ENCODE measurements at places on chromosomes 2 and 18. TPM values are rescaled to one million over a fixed set of nuclear protein-coding genes. Genes with fewer than 3 reads are reported as not detected.

- H3K4me1 ChIP-seq, result peaks cover 85% of the 10 kb centered on the region
- H3K36me3 ChIP-seq, result peaks cover 2% of the 10 kb centered on the region
- H3K4me3 ChIP-seq, result peak overlapping the region; percentile 42
- DNase-seq, result no peak
Measured at GRCh38 chr2:63849381-63850203, 7.9 kb downstream of the UGP2 start.

- no peaks in the 10 kb centered on the region for H3K36me3 ChIP-seq
- peaks cover 6% of the 10 kb centered on the region for H3K4me1 ChIP-seq
- no peaks in the 10 kb centered on the region for H3K27me3 ChIP-seq
- H3K27ac ChIP-seq, result no peak overlapping the region
Measured at GRCh38 chr2:48175254-48175653, 269.0 kb upstream of the FBXO11 start.

- peaks cover 6% of the 10 kb centered on the region for H3K4me1 ChIP-seq
- no peak for DNase-seq
- no peak overlapping the region for H3K27ac ChIP-seq
Measured at GRCh38 chr18:34801774-34802173, 91.7 kb downstream of the DTNA start.

- no peaks in the 10 kb centered on the region for H3K36me3 ChIP-seq
- no peaks in the 10 kb centered on the region for H3K27me3 ChIP-seq
- no peak overlapping the region for H3K4me3 ChIP-seq
- no peak overlapping the region for H3K27ac ChIP-seq
- DNase-seq, result no peak
Measured at GRCh38 chr2:17591846-17592245, 51.4 kb downstream of the VSNL1 start.

GRCh38 chr2:46269544-46270273 is 27.5 kb upstream of the EPAS1 start:
- peaks cover 10% of the 10 kb centered on the region for H3K27me3 ChIP-seq
- no peak overlapping the region for H3K27ac ChIP-seq
- H3K36me3 ChIP-seq, result no peaks in the 10 kb centered on the region
- H3K4me1 ChIP-seq, result peaks cover 42% of the 10 kb centered on the region

DNA sequence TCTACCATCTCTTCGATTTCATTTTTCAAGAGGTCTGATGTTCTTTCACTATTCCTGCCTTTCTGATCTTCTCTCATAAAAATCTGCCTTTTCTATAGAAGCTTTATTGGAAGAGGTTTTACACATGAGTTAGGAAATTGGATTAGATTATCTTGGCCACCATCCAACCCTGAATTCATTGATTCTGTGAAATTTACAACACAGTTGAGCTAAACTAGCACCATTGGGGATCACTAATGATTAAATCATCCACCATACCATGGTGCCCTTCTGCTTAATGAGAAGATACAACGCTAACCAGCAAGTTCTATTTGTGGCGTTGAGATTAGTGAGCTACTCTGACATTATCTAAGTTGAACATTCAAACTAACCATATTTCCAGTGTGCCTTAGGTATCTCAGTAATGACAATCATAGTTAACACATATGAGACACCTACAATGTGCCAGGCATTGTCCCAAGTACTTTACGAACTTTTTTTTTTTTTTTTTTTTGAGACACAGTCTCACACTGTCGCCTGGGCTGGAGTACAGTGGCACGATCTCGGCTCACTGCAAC is 17.3 kb upstream of the LBH start:
- H3K27me3 ChIP-seq, result peaks cover 5% of the 10 kb centered on the region
- H3K36me3 ChIP-seq, result no peaks in the 10 kb centered on the region
- no peak overlapping the region for H3K27ac ChIP-seq
- H3K4me3 ChIP-seq, result no peak overlapping the region
- no peak for DNase-seq

DNA sequence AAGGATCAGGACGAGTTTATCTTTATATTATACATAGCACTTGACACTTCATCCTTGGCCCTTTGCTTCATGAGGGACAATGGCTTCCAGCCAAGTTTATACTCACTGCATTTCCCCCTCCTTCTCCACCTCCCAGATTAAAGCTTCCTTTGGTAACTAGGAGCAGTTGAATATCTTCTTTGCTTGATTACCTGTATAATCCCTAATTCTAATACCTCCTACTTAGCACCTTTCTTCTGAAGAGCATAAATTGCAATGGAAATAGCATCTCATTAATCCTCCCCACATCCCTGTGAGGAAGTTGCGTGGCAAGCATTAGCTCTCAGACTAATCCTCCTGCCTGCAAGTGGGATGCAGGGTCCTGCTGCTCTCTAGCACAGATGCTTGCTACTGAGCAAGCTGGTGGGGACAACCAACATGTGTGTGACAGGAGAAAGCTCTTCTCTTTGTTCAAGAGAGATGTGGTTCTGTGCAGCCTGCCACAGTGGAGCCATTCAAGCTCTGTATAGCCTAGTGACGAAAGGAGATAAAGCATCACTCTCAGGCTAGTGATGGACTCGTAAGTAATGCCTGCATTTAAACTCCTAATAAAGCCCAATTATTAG is 19.1 kb downstream of the KLHL14 start:
- no peak overlapping the region for H3K27ac ChIP-seq
- no peak for DNase-seq
- H3K27me3 ChIP-seq, result peaks cover 8% of the 10 kb centered on the region
- no peaks in the 10 kb centered on the region for H3K4me1 ChIP-seq
- H3K36me3 ChIP-seq, result no peaks in the 10 kb centered on the region

DNA sequence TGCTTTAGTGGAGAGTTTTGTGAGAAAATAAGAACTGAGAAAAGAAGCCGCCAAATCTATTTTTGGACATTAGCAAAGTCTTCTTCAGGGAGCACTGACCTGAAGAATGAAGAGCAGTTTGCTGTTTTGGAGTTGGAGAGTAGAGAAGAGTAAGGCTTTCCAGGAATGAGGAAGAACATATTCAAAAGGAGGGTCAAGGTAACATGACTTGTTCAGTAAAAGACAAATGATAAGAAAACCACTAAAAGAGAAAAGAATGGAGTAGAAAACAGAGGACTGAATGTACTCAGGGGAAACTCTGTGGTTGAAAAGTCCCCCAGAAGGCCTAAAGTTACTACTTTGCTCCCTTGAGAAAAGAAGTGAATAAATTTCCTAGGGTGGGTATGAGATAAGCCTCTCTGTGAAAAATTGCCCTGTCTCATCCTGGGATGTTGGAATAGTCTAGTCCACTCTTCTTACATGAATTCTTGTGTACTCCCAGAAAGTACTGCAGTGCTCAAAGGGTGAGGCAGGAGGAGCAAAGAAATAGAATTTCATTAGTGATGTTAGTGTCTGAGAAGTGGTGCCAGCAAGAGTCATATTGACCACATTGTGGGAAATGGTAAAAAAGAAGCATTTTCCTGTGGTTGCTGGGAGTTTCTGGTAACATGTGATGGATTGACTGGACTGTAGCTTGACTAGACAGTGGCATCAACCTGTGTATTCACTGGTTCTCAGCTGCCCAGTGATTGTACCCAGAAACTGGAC is 27.8 kb downstream of the MBD5 start:
- DNase-seq, result no peak
- H3K27me3 ChIP-seq, result no peaks in the 10 kb centered on the region
- peaks cover 11% of the 10 kb centered on the region for H3K4me1 ChIP-seq

- no peak for DNase-seq
- peak overlapping the region; percentile 56 for H3K27ac ChIP-seq
- H3K4me1 ChIP-seq, result peaks cover 43% of the 10 kb centered on the region
- no peaks in the 10 kb centered on the region for H3K36me3 ChIP-seq
- no peak overlapping the region for H3K4me3 ChIP-seq
- no peaks in the 10 kb centered on the region for H3K27me3 ChIP-seq
Measured at GRCh38 chr2:10389573-10389972, 58.6 kb downstream of the ODC1 start.

GRCh38 chr2:69983392-69983966 is 22.0 kb upstream of the ASPRV1 start:
- no peak for DNase-seq
- no peak overlapping the region for H3K4me3 ChIP-seq
- no peak overlapping the region for H3K27ac ChIP-seq
- H3K4me1 ChIP-seq, result peaks cover 7% of the 10 kb centered on the region
- no peaks in the 10 kb centered on the region for H3K27me3 ChIP-seq
- H3K36me3 ChIP-seq, result no peaks in the 10 kb centered on the region

- no peaks in the 10 kb centered on the region for H3K27me3 ChIP-seq
- no peak overlapping the region for H3K4me3 ChIP-seq
- H3K36me3 ChIP-seq, result no peaks in the 10 kb centered on the region
- H3K27ac ChIP-seq, result peak overlapping the region; percentile 73
- DNase-seq, result no peak
- peaks cover 49% of the 10 kb centered on the region for H3K4me1 ChIP-seq
Measured at GRCh38 chr2:37829202-37829601, 95.9 kb upstream of the RMDN2 start.

DNA sequence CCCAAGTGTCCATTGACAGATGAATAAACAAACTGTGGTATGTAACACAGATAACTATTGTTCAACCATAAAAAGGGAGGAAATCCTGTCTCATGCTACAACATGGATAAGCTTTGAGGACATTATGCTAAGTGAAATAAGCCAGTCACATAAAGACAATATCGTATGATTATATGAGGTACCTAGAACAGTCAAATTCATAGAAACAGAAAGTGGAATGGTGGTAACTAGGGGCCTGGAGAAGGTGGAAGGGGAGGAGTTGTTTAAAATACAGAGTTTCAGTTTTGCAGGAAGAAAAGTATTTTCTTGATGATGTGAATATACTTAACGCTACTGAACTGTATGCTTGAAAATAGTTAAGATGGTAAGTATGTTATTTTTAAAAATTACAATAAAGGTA is 304.6 kb upstream of the CXCR4 start:
- no peak overlapping the region for H3K27ac ChIP-seq
- H3K4me1 ChIP-seq, result peaks cover 5% of the 10 kb centered on the region
- H3K4me3 ChIP-seq, result no peak overlapping the region
- no peaks in the 10 kb centered on the region for H3K36me3 ChIP-seq
- peaks cover 28% of the 10 kb centered on the region for H3K27me3 ChIP-seq

- DNase-seq, result no peak
- no peak overlapping the region for H3K27ac ChIP-seq
- H3K36me3 ChIP-seq, result no peaks in the 10 kb centered on the region
- H3K4me1 ChIP-seq, result no peaks in the 10 kb centered on the region
Measured at GRCh38 chr2:183455056-183455455, 330.8 kb downstream of the NUP35 start.

DNA sequence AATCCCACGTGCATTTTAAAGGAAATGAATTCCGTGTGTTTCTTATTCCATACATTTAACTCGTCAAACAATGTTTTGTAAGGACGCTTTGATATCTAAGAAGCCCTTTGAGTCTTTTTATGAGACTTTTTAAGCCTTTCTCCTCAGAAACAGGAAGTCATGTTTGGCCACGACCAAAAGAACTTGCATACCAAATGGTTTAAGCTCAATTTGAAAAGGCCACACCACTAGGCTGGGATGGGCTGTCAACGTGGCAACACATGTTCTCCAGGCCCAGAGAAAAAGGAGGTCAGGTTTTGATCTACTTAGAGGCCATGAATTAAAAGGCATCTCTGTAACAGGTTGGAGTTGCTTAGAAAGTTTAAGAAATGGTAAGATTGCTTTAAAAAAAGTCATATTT is 441.8 kb downstream of the CMPK2 start:
- no peak overlapping the region for H3K27ac ChIP-seq
- DNase-seq, result no peak
- no peaks in the 10 kb centered on the region for H3K27me3 ChIP-seq
- H3K4me3 ChIP-seq, result no peak overlapping the region
- H3K4me1 ChIP-seq, result no peaks in the 10 kb centered on the region

- H3K27ac ChIP-seq, result no peak overlapping the region
- H3K4me3 ChIP-seq, result no peak overlapping the region
- no peaks in the 10 kb centered on the region for H3K36me3 ChIP-seq
- peaks cover 66% of the 10 kb centered on the region for H3K27me3 ChIP-seq
- no peak for DNase-seq
- no peaks in the 10 kb centered on the region for H3K4me1 ChIP-seq
Measured at GRCh38 chr2:176642074-176642473, 372.8 kb downstream of the MTX2 start.

GRCh38 chr2:241813644-241814392 is 4.8 kb downstream of the NEU4 start:
- DNase-seq, result no peak
- H3K4me1 ChIP-seq, result no peaks in the 10 kb centered on the region
- H3K27me3 ChIP-seq, result no peaks in the 10 kb centered on the region
- H3K27ac ChIP-seq, result no peak overlapping the region

- H3K27ac ChIP-seq, result no peak overlapping the region
- no peaks in the 10 kb centered on the region for H3K27me3 ChIP-seq
- H3K4me1 ChIP-seq, result peaks cover 13% of the 10 kb centered on the region
- H3K36me3 ChIP-seq, result no peaks in the 10 kb centered on the region
- no peak overlapping the region for H3K4me3 ChIP-seq
Measured at GRCh38 chr2:173572848-173573247, 218.2 kb downstream of the CDCA7 start.

DNA sequence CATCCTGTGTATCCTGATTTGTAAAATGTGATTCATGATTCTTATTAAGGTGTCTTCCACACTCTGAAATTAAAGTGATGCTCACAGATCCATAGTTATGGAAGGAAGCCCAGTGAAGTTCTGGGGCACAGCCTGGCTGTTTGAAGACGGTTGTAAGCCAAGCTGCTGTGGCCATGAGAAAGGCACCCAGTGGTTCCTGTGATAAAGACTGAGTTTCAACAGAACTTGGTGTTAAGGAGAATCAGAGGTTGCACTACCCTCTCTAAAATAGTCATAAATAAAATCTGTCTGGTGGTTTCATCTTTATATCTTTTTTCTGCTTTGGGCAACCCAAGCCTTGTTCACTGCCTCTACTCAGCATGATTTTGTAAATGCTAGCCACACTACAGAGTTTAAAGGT is 32.2 kb upstream of the SPOPL start:
- no peak overlapping the region for H3K27ac ChIP-seq
- H3K4me1 ChIP-seq, result no peaks in the 10 kb centered on the region
- H3K4me3 ChIP-seq, result no peak overlapping the region
- H3K36me3 ChIP-seq, result no peaks in the 10 kb centered on the region
- no peaks in the 10 kb centered on the region for H3K27me3 ChIP-seq
- no peak for DNase-seq

- no peak for DNase-seq
- no peak overlapping the region for H3K4me3 ChIP-seq
- H3K36me3 ChIP-seq, result no peaks in the 10 kb centered on the region
Measured at GRCh38 chr2:26860211-26860850, 12.4 kb downstream of the DPYSL5 start.

Gene MLPH
- 22.5 TPM for total RNA-seq

Gene SAG
- total RNA-seq, result not detected

Gene MC2R
- total RNA-seq, result not detected

Gene C2orf72
- not detected for total RNA-seq

Gene VWC2L
- not detected for total RNA-seq

Gene LIPG
- not detected for total RNA-seq

Gene AKAIN1
- total RNA-seq, result not detected

Data from osteocyte (in vitro differentiated cells).